H4 (cell line): ENCODE measurements at places on chromosomes 7 and 10. TPM values are rescaled to one million over a fixed set of nuclear protein-coding genes. Genes with fewer than 3 reads are reported as not detected.

Gene ACSM6
- total RNA-seq, result not detected in 2 replicates

- DNase-seq, result peak; percentile 32
These were observed 37.4 kb upstream of the KDM7A start for GRCh38 chr7:140214075-140214684.

- no peak for DNase-seq
These were observed 74.3 kb downstream of the GFRA1 start for GRCh38 chr10:116198676-116199035.

DNA sequence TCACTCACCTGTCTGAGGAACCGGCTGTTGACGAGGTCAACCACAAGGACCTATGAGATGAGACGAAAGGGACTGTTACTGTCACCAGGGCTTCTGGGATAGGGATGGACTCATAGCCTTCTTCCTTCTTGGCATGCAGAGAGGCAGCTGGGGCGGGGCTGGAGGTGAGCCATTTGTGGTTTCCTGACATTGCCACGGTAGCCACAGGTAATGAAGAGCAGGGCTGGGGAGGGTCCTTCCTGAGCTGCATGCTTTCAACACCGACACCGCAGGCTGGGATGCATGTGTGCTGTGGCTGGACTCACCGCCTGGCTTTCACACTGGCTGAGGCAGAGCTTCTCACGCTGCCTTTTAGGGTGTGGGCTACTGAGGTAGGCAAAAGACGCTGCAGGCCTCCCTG lies 46.4 kb upstream of the MKRN1 start:
- DNase-seq, result peak; percentile 65

GRCh38 chr10:37667736-37668135 lies 189.7 kb downstream of the ZNF248 start:
- DNase-seq, result no peak

DNA sequence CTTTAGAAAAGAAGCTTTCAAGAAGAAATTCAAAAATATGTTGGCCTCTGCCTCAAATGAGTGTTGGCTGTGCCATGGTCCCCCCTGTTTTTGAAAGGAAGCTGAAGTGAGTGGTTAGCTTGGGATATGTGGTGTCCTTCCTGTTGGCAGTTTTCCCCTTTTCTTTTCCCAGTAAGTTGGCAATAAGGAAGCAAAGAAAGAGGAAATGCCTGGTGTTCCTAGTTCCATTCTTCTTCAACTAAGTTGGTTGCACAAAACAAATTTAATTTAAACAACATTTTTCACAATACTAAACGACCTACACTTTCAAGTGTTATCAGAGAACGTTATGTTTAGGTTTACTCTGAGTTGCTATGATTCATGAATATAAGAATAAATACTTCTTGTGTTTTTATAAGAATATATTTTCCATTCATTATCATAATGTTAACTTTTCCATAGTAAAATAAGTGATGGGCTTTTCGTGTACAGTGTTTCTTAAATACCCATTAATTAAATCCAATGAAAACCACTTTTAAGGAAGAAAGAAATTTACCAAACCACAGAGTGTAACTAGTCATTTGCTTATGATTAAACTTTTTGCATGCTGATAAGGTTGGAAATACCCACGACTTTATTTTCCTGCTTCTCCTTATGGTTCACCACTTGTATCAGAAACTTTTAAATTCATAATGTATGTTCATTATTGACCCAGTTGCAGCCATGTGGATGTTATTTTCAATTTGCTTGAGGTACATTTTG lies 7.7 kb downstream of the HDAC9 start:
- no peak for DNase-seq

DNA sequence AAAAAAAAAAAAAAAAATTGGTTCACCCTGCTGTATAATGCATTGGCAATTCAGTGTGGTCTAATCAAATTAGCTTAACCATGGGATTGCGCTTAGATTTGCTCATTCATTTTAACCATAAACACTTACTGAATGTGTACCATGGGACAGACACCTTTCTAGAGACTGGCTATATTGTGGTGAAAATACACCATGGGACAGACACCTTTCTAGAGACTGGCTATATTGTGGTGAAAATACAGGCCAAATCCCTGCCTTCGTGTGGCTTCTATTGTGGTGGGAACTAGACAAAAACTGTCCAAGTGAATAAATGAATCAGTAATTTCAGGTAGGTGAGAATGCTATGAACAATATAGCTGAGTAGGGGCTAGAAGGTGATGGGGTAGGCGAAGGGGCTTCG lies 10.2 kb upstream of the REPIN1 start:
- no peak for DNase-seq

GRCh38 chr10:24669285-24669852 lies 54.3 kb downstream of the ARHGAP21 start:
- no peak for DNase-seq

Gene ADRA2A
- not detected in 2 replicates for total RNA-seq

DNA sequence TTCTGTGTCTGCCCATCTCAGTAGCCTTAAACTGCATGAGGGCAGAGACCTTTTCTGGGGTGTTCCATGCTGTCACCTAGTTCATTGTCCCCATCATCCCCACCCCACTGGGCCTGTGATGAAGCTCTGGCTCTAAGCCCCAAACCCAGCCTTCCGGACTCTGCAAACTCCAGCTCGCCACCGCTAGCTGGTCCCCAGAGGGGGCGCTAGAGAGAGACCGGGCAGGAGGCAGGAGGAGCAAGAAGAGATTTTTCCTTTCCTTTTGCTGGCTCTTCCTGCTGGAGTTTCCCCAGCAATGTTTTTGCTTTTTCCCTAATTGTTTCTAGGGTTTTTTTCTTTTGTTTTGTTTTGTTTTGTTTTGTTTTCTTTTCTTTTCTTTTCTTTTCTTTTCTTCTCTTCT lies 234.4 kb downstream of the TEX36 start:
- peak; percentile 42 for DNase-seq

DNA sequence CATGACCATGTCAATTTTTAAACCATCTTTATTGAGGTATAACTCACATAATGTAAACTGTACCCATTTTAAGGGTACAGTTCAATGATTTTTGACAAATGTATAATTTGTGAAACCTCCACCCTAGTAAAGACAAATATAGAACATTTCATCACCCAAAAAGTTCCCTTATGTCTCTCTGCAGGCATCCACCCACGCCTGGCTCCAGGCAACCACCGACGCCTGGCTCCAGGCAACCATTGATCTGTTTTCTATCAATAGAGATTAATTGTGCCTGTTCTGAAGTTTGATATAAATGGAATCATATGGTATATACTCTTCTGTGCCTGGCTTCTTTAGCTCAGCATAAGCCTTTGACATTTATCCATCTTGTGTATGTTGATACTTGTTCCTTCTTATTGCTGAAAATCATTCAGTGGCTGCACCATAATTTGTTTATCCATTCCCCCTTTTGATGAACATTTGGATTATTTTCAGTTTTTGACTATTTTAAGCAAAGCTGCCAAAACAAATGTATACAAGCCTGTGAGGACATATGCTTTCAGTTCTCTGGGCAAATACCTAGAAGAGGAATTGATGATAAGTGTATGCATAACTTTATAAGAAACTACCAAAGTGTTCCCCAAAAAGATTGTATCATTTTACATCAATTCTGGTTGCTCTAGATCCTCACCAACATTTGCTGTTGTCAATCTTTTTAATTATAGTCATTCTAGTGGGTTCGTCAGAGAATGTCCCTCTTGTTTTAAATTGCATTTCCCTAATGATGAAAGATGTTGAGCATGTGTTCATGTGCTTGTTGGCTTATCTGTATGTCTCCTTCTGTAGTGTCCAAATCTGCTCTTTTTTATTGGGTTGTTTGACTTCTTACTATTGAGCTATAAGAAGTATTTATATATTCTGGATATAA lies 55.7 kb upstream of the HECTD2 start:
- no peak for DNase-seq

GRCh38 chr10:29643771-29644501 lies 9.2 kb upstream of the SVIL start:
- no peak for DNase-seq

- peak; percentile 75 for DNase-seq
These were observed 1086.8 kb downstream of the KCNMA1 start for GRCh38 chr10:76550806-76551205.

Gene NFE2L3
- total RNA-seq, result 34.1 and 34.9 TPM in 2 replicates

DNA sequence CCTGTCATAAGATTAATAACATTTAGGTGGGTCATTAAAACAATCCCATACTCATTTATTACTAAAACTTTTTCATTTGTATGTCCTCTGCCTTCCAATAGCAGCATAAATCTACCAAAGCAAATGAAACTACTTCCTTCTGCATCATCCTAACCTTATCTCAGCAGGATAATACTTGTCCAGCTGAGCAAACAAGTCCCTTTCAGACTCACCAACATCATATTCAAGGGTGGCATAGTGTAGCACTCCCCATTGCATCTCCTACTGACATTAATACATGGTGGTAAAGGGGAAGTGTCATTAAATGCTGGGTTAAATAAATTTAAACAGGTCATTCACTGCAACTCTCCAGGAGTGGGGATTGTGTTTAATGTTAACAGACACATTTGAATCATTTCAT lies 3.4 kb upstream of the MINDY3 start:
- DNase-seq, result no peak

DNA sequence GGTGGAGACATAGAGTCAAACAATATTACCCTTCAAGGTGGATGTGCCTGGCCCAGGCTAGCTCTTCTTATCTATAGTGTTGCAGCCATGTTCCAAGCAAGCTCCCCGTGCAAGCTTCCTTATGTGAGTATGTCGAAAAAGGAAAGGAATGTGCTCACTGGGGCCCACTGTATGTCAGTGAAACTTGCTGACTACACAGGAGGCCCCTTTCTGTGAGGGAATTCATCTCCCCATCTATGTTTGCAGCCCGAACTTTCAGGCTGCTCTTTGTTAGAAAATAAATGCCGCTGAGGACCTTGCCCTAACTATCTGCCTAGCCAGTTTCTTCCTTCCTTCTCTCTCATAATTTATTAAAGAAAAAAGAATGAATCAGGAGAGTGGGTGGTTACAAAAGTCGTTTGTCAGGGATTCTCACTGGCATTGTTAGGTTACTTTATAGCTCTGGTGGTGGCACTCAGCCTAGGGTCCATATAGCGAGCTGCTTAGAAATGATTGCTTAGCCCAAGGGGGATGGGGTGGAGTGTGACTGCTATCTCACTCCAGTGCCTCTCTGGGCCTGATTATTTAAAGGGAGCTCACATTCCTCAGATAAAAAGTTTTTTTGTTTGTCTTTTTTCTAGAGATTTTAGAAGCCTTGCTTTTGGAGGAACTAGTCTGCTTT lies 302.1 kb downstream of the ABCA13 start:
- no peak for DNase-seq

- DNase-seq, result no peak
These were observed 15.3 kb downstream of the DENND11 start for GRCh38 chr7:141686670-141687069.

DNA sequence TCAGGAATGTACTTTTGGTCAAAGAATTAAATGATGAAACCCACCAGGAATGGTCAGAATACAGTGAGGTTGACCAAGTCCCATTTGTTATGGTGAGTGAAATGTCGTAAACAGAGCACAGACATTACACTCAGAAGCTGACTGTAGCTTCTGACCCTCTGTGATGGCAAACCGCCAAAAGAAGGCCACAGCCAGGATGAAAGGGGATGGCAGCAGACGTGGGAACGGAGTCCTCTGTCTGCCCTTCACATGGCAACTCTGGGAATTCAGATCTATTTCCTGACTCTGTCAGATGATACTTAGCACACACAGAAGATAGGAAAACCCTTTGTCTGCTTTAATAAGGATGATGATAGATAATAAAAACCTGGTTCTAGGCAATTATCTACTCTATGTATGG lies 757.1 kb downstream of the SORCS3 start:
- DNase-seq, result no peak

DNA sequence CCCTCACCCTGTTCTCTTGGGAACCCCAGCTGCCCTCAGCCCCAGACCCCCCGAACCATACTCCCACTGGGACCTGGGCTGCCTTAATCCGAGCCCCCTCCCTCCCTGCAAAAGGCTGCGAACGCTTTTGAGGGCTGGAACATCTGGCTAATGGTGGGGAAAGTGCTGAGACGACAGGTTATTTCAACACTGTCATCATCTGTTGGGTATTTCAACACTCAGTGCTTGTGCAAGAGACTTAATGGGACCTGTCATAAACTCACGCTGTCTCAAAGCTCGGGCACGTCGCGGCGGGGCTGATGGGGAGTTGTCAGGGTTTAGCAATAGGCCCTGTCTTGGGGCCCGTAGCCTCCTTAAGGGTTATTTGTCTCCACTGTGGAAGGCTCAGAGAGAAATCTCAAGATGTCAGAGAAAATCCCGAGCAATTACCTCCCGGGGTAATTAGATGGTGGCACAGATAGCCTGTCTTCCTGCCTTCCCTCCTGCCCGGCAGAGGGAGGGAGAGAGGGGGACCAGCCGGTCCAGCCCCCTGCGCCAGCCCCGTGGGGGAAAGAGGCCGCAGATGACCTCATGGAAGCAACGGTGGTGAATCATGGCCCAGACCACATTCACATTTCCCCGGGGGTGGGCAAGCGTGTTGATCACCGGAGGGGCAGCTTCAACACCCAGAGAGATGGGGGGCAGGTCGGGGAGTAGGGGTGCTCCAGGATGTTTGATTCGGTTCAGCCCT lies 88.7 kb upstream of the MYL10 start:
- peak; percentile 96 for DNase-seq

DNA sequence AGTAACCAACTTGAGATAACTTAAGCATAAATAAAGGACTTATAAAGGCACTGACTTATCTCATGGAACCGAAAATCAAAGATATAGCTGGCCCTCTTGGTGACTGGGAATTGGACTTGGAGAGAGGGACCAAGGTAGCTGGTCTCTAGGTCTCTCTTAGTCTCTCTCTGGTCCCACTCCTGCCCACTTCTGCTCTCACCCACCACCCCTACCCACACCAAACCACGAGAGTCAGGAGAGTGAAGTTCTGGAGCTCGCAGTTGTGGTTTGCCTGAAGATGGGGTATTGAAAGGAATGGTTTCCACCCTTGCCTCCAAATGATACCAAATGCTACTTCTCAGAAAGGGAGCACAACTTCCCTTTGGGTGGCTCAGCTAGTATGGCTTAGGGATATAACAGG lies 216.3 kb downstream of the LRMDA start:
- DNase-seq, result no peak

Gene TMEM236
- total RNA-seq, result 0.04 TPM in 1 of 2 replicates, not detected in the other

- DNase-seq, result no peak
These were observed 14.6 kb downstream of the SND1 start for GRCh38 chr7:127666602-127667001.

Gene OR9A2
- not detected in 2 replicates for total RNA-seq

Gene GNGT1
- total RNA-seq, result not detected in 2 replicates

DNA sequence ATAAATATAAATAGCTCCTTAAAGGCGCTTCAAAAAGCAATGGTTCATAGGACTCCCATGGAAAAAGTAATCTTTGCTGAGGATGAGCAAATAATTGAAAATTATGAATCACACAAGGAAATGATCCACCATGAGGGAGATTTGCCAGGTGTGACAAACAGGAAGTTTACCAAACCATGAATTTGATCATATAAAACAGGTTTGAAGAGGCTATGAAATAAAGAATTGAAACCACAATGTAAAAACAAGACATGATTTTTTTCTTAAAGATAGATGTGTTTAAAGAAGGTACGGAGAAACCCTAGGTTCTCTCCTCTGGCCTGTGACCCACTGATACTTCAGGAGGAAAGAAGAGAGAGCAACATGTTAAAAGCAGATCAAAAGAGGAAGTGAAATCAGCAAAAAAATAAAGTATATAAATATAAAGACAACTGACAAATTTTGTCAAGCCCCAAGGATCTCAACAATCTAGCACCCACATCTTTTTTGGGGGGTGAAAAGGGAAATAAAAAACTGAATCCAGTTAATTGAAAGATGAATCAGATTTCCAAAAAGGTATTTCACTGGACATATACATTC lies 111.3 kb upstream of the ASAH2 start:
- no peak for DNase-seq
